Aorta (tissue), 5 donors: ENCODE measurements at places on chromosomes 12 and 14. TPM values are rescaled to one million over a fixed set of nuclear protein-coding genes. Genes with fewer than 3 reads are reported as not detected.

Gene DEPDC4
- 1.5 TPM for total RNA-seq

DNA sequence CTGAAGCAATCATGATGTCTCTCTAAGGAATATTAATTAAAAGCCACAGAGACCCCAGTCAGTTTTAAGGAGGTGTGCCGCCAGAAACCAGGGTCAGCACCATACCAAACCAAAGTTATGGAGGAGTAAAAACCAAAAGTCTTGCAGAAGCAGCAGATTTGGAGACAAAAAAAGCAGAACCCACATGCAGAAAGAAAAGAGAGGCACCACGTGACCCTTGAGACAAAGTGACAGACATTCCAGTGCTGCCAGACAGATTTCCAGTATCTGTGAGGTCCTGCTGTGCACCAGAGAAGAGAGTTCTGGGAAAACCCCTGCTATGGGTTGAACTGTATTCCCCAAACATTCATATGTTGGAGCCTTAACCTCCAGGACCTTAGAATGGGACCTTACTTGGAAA is 59.7 kb downstream of the CAPZA3 start:
- no peak for DNase-seq

GRCh38 chr12:63706336-63706735 is 38.0 kb upstream of the DPY19L2 start:
- no peak for DNase-seq

GRCh38 chr14:55578511-55578910 is 1.5 kb upstream of the KTN1 start:
- DNase-seq: no peak

Gene IFNG-AS1
- total RNA-seq: 0.54 TPM

Gene PDZRN4
- total RNA-seq: 6.8 TPM

DNA sequence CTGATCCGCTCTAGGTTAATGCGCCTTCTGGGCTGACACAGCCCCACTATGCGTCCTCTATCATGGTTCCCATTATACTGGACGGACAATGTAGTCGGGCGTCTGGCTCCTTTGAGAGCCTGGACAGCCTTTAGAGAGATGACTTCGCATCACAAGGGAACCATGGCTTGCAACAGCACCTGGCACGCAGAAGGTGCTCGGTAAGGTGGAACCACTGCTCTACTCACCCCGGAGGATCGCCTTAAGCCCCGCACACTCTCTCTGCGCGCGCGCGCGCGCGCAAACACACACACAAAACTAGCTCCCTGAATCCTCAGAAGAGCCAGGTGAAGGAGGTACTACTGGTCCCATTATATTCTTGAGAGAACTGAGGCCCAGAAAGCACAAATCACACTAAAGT is 7.1 kb downstream of the MAP3K12 start:
- no peak for DNase-seq

- DNase-seq: no peak
Observed at GRCh38 chr12:77615332-77615731, 215.4 kb upstream of the NAV3 start.

DNA sequence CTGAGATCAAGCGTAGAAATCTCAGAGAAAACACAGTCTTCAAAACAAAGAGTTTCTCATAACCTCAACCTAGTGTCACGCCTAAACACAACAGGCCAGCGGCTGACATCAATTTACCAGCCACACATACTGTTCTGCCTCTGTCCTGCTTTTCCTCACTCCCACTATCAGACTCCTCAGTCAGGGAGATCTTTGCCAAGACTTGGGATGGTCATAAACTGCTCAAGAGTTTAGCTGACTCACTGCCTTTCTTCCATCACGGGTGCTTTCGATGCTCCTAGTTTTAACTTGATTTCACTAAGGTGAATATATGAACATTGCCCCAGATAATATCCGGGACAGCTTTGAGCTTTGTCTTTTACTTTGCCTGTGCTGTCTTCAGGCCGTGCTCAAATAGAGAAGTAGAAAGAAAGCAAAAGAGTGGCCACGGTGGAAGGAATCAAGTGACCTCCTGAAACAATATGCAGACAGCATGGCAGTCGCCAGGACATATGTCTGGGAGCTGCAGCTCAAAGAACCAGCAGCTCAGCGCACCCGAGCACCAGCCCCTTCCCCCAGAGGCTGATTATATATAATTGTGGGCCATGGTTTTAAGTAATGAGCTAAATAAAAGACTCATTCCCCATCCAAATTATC is 12.1 kb downstream of the MDM1 start:
- no peak for DNase-seq

DNA sequence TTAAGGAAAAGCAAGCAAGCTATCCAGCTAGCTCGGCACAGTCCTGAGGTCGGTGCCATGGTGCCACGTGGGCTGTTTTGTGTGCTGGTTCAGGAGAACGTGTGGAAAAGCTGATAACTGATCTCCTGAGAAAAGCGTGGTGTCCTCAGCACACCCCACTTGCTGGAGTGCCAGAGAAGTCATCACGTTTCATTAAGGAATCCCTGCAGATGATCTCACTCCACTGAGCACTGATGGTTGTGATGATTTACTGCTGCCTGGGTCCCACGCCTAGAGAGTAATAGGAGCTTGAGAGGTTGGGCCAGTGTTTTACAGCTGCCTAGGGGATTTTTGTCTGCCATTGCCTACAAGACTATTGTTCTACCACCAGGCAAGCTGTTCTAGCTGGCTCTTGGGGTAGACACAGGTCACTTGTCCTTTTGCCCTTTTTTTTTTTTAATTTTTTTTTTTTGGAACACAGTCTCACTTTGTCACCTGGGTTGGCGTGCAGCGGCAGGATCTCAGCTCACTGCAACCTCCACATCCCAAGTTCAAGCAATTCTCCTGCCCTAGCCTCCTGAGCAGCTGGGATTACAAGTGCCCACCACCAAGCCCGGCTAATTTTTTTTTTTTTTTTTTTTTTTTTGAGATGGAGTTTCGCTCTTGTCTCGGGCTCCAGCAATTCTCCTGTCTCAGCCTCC is 42.3 kb upstream of the EVL start:
- DNase-seq: no peak

Gene NCOR2
- total RNA-seq: 201 TPM

Gene KERA
- total RNA-seq: not detected

Gene DHH
- total RNA-seq: 3.6 TPM

Gene ADAMTS20
- total RNA-seq: not detected

GRCh38 chr12:56206452-56207166 is 15.1 kb downstream of the RNF41 start:
- DNase-seq: peak; percentile 69

Gene CD9
- total RNA-seq: 303 TPM

GRCh38 chr12:94872971-94873733 is 130.3 kb downstream of the NDUFA12 start:
- DNase-seq: peak; percentile 77

Gene SPTLC2
- total RNA-seq: 45.4 TPM
